CD4-positive, alpha-beta T cell (primary cell): ENCODE measurements at places on chromosomes 1 and 21.

DNA sequence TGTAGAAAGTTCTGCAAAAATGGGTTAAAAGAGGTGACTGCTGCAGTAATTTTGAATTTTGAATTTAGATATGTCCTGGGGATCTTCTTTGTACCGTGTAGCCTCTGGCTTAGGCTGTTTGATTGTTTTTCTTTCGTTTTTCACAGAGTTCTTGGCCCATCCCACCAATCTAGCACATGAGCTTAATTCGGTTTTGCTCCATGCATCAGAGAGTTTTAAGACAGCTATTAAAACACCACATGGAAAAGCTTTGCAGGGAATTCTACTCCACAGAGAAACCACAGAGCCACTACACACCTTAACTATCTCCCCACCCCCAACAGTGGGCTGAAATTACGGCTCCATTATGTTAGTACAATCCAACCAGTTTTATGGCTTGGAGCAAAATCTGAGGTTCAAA lies 25.5 kb downstream of the SPAG17 start:
- no peak for DNase-seq

DNA sequence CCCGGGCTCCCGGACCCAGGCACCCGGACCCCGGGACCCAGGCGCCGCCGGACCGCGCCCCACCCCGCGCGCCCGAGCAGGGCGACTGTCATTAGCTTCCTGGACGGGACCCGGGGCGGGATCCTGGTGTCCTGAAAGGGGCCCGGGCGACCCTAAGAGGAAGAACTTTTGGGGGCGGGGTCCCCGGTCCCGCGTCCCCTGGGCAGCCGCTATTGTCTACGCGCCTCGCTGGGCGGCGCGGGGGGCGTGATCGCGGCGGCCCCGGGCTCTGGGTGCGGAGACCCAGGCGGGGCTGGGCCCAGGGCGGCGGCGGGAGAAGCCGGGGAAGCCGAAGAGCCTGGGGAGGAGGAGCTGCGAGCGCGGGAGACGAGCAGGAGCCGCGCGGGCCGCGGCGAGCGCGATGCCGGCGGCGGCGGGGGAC lies 465 bp downstream of the HUNK start:
- DNase-seq: peak; percentile 8

DNA sequence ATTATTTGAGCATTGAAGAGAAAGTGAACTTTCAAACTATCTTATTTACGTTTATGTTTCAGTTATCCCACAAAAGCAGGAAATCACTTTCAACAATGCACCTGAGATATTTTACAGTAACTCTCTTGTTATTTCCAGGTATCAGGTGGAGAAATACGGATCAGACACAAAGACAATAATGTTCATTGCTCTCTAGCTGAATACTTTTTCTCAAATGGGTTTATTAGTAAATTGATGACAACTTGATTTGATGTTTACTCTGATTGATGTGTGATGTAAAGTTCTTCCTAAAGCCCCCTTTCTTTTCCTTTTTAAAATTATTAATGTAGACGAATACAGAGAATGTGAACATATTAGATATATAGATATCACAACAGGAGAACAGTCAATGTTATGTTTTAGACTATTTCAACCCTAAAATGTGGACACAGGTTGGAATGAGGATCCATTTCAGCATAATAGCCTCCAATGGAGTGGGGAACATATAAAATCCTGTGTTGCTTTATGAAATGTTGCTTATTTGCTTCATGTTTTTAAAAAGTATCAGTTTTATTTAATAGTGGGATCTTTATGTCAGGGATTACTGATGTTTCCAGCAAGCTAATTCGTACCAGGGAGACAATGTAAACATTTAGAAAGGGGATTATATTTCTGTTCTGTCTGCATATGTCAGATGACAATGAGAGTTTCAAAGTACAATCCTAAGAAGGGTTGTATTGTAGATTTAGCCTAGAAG lies 1522.3 kb upstream of the TPTE start:
- DNase-seq: no peak

DNA sequence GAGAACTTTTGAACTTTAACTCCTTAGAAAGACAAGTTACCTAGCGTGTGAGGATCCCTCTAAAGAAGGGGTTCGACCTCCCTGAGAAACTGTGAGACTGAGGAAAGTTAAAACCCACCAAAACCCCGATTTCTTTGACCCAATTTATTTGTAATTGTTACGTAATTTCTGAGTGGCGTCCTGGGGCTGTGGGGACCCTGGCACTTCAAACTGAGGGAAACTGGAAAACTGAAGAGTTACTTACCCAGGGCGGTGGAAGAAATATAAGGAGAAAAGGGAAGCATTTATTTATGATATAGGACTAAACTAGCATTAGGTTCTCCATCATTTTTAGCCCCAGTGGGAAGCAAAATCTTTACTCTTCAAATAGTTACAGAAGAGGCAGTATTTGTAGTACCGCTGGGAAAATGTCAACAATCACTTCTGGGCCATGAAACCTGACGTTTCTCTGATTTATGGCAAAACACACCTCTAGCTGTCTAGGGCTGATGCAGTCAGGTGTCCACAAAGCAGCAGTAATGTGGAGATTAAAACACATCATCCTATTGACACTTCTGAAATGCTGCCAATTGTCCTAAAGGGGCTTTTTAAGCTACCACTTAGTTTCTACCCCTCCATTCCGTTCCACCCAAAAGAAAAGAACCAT lies 430 bp downstream of the S100B start:
- DNase-seq: no peak

- DNase-seq: no peak
Measured at GRCh38 chr1:4723106-4723505, 68.7 kb downstream of the AJAP1 start.

DNA sequence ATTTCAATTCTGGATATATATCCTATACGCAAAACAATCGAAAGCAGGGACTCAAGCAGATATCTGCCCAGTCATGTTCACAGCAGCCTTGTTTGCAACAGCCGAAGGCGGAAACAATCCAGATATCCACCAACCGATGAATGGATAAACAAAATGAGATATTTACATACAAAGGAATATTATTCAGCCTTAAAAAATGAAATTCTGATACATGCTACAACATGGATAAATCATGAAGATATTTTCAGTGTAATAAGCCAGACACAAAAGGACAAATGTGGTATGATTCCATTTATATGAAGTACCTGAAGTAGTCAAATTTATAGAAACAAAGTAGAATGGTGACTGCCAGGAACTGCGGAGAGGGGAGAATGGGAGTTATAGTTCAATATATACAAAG lies 15.6 kb downstream of the GATAD2B start:
- no peak for DNase-seq

- DNase-seq: no peak
Measured at GRCh38 chr1:72847651-72848050, 565.3 kb upstream of the NEGR1 start.

DNA sequence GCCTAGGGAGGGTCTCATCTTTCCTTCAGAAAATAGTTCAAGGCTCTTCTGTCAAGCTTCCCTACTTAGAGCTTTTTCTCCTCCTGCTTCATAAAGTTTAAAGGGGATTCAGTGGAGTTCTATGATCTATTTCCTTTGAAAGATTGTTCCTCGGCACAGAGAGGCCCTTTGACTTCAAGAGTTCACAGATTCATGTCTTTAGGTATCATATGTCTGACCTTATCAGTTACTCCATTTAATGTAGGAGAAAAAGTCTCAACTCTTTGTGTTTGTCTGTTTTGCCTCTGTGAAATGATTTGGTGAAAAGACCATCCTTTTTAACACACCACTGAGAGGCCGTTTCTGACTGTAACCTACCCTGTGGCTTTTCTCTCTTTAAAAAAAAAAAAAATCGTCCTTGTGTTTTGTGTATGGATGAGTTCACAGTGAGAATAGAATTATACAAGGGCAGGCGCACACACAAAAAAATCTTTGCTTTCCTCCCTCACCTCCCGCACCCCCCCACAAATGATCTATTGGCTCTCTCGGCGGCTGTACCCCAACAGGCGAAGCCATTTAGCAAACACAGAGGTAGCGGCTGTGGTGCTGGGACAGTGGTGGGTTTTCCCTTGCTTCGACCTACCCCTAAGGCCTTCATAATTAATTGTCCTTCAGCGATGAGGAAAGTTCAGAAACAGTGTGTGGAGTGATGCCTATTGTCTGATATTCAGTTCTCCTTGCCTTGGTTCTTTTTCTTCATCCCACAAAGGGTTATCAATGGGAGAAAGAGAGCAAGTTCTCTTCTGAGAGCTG lies 29.6 kb downstream of the PROX1 start:
- no peak for DNase-seq

GRCh38 chr21:15449556-15449955 lies 280.2 kb upstream of the USP25 start:
- DNase-seq: no peak

- DNase-seq: no peak
Measured at GRCh38 chr1:217562229-217562878, 68.5 kb downstream of the GPATCH2 start.

GRCh38 chr1:58695206-58695605 lies 4.7 kb downstream of the MYSM1 start:
- DNase-seq: no peak

- DNase-seq: peak; percentile 44
Measured at GRCh38 chr1:47184090-47184821, 5.6 kb downstream of the PDZK1IP1 start.

DNA sequence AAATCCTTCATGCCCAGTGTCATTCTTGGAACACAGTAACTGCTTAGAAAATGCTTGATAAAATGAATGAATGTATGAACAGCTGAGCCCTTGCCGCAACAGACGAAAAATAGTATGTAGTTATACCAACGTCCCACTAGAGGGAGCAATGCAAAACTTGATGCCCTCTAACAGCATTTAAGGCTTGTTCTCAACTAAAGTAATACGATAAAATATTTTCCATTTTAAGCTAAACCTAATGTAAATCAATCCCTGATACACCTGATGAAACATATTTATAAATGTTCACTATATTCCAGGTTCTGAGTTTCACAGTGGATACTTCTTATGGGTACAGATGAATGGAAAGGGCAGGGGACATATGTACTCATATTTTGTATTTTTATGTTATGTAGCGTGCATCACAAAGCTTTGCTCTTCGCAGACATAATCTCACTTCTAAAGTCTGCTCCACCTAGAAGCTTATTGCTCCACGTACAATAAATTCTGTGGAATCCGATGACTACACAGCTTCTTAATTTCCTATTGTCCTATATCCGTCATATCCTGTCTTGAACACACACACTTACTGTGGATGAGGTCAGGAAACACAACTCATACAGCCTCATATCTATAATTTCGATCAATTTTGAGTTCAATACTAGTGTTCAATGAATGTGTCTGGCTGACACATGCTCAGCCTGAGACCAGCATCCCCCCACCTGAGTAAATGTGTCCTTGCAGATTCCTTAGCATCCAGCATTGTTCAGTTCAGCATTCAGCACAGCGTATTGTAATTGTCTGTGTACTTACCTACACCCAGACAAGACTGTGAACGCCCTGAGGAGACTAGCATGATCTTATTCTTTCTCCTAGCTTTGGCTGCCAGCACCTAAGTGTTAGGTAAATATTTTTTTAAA lies 4.4 kb upstream of the UTP25 start:
- no peak for DNase-seq

DNA sequence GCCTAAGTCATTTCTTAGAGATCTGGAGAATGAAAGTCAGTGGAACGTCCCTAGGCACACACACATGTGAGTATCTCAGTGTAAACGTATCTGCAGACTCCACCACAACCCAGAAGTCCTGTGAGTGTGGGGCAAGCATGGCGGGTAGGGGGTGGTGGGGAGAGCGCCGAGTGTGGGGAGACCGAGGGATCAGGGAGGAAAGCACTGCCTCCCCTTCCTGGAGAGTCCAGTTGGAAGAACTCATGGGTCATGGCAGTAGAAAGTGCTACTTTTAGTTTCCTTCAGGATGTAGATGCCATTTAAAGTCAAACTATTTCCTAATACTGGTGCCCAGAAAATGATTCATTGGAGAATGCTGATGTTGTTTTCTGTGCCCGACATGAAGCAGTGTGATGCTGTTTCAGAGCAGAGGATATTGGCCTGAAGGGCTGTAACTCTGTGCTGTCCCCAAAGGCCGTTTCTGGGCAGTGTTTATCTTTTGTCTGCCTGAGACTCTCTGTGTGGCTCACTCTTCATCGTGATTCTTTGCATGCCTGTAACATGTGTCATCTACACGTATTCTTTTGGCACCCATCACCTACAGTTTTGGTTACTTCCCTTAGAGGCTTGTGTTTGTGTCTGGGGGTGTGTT lies 45.7 kb upstream of the TSPAN2 start:
- DNase-seq: no peak

DNA sequence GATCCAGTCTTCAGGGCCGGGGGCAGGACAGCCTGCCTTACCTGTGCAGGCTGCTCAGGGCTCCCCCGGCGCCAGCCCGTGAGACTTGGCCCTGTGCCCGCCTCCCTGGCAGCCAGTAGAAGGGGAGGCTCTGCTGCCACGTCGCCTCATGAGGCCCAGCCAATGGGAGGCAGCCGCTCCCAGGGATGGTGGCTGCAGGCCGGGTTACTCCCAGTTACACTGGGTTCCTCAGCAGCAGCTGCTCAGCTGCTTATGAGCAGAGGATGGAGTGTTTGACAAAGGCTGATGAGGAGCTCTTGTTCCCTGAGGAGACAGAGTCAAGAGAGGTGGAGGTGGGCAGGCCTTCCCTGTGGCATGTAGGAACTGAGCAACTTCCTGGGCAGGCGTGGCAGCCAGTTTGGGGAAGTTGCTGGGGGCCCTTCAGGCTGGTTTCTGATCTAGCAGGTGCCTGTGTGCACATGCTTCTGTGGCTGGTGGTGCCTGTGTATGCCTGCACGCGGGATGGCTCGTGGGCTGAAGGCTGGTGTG lies 5.5 kb downstream of the MFSD2A start:
- peak; percentile 23 for DNase-seq

DNA sequence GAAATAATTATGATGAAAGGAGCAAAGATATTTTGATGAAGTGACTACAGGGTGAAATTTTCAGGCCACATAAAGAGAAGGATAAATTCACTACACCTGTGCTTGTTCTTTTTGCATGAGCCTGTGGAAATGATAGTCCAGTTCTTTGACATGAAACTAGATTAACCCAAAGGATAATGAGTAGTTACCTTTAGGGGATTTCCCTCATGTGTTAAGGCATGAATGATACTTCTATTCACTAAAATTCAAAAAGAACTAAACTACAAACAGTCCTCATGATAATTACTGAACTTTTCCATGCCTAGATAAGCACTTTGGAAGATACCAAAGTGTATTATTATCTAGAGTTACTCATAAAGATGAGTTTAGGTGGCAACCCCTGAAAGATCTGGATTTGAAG lies 244.3 kb downstream of the PTPRC start:
- DNase-seq: no peak

DNA sequence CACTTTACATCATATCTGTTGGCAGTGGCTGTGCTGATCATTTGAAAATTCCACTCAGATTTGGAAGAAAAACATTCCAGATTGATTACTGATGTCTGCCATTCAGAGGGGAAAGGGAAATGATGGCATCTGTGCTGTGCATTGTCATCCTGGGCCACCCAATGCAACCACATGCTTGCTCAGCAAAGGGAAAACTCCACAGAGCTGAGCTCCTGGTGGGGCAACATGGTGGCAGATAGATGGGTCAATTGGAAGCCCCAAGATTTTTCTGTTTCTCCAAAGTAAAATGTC lies 11.8 kb downstream of the OXCT2 start:
- no peak for DNase-seq
